Activated CD4-positive, CD25-positive, alpha-beta regulatory T cell treated with anti-CD3 and anti-CD28 coated beads, Interleukin-2, amount 50 U/mL, for 24 hours (primary cell): ENCODE measurements at places on chromosomes 6 and 20.
A peak's percentile ranks its signal among the peaks of the same experiment; 100 is the strongest.

DNA sequence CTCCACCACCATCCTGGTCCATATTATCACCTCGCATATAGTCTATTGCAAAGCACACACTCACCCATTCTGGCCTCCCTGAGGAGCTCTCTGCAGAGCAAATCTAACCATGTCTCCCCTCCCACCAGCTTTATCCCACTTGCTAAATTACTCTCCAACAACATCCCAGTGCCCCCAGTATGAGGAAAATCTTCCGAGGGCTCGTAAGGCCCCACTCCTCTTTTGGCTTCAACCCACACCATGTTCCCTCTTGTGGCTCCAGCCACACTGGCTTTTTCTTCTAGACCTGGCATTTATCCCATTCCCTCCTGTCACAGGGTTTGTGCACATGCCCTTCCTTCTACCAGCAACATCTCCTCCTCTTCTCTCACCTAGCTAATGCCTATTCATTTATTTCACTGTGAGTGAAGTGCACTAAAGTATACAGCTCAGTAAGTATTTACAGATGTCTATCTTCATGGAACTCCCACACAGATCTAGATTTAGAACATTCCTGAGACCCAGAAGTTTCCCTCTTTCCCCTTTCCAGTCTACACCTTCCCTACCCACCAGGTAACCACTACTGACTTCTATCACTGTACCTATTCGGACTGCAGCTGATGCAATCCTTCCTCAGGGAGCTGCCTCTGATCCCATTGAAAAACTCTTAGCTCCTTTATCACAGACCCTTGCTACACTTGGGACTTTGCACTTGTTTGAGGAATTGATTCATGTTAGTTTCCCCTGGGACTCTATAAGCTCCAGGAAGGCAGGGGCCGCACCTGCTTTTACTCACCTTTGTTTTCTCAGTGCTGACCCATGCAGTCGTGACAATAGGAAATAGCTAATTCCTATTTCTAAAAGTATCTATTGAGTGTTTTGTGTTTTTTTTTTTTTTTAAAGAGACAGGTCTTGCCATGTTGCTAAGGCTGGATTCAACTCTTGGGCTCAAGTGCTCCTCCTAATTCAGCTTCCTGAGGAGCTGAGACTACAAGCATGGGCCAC lies 15.5 kb downstream of the MRPL14 start:
- ATAC-seq: no peak

- no peak for ATAC-seq
These were observed 143.2 kb downstream of the CEBPB start for GRCh38 chr20:50333812-50334211.

DNA sequence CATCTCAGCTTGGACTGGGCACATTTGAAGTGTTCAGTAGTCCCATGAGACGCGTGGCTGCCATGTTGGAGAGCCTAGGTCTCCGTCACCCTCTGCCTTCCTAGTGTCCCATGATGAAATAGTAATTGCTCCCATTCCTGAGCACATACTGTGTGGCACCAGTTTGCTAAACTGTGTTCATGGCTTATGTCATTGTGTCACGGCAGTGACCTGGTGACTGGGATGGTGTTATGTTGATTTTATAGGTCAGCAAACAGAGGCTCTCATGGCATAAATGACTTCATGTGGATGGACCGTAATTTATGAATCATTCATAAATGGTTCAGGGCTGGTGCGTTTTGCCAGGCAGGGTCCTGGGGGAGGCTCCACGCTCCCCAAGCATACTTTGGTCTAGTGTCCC lies 3.8 kb downstream of the BCAS4 start:
- no peak for ATAC-seq

GRCh38 chr6:40280231-40280630 lies 306.9 kb downstream of the LRFN2 start:
- no peak for ATAC-seq

- ATAC-seq: no peak
These were observed 18.7 kb upstream of the TRPC4AP start for GRCh38 chr20:35111141-35111888.

GRCh38 chr6:11163932-11164331 lies 52.4 kb upstream of the ERVFRD-1 start:
- ATAC-seq: no peak

DNA sequence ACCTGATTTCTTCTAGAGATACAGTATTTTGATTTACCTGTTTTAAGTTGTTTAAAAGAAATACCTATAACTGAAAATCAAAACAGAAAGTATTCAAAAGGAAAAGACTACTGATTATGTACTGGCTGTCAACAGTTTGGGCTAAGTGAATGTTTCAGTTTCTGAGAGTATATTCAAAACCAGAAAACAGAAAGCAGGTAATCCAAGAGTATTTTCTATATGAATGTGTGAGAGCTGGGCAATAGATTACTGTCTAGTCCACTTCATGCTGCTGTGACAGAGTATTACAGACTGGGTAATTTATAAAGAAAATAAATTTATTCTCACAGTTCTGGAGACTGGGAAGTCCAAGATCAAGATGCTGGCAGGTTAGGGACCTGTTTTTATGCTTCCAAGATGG lies 261.0 kb downstream of the ARHGAP18 start:
- ATAC-seq: peak; percentile 87

DNA sequence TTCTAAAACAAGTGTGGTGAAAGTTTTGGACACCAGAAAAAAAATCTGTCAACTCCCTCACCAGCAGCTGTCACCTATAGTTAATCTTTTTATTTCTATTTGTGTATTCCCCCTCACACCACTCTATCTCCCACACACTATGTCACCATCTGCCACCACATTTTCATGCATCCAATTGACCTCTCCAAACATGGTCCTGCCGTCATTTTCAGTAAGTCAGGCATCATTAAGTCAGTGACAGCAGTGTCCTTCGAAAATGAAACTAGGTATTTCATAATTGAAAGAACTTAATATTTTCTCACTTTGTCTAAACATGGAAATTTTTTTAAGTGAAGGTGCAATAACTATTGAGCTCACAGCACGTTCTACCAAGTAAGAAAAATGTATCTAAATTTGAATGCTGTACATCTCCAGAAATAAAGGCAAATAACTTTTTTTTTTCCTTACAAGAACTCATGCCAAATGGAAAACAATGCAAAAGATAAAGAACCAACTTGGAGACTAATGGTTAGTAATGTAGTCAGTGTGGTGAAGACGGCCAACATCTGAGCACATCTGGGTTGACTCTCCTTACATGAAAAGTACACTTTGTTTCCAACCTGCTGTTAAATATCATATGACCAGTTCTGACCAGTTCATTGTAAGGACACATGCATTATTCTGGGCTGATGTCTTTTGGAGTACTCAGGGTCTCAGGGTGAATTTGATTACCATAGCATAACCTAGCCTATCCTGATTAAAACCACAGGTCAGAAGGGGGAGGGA lies 623.3 kb upstream of the MANEA start:
- no peak for ATAC-seq

- no peak for ATAC-seq
These were observed 302.1 kb downstream of the ZNF217 start for GRCh38 chr20:53291548-53291947.

GRCh38 chr6:26375270-26375669 lies 7.6 kb upstream of the BTN2A2 start:
- ATAC-seq: no peak

DNA sequence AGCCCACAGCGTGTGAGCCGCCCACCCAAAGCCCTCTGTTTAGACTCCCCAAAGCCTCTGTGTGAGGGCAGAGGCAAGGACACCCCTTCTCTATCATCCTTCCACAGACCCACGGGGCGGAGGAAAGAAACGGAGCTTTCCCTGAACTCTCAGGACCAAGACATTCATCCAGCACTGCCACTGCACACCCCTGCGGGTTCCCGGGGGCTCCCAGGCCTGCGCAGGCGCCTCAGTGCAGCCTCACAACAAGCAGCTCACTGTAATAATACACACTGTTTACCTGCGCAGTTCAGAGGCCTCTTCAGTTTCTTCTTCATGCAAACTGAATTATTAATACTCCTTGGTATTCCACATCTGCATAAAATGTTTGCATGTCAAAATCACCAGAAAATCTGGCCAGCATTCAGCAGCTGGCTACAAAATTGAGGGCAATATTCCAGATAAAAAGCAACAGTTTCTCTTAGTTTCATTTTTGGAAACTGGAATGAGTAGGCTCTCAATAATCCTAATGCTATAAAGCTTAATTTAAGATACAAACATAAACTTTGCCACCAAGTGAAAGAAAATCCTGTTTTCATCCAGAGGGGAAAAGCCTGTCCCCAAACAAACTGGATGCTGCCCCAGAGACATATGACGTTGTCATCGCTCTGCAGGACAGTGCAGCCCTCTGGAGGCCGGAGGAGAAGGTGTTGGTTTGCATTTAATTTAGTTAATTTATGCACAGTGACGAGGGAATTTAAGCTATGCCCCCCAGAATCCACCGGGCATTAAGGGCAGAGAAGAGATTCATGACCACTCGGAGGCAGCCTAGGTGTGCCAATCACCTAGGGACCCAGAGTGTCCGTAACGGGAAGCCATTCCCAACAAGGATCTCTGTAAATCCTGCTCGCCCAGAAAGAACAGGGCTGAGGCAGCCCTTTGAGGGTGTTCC lies 45.3 kb downstream of the NINL start:
- ATAC-seq: no peak

GRCh38 chr6:168024951-168025510 lies 27.6 kb downstream of the KIF25 start:
- ATAC-seq: no peak
